ENCODE measurements at places on chromosomes 7 and 10.

- DNase-seq, result no peak
Observed at GRCh38 chr7:104123786-104124185, 84.0 kb downstream of the ORC5 start.

- no peak for DNase-seq
Observed at GRCh38 chr10:80530251-80530650, 7.5 kb upstream of the SH2D4B start.

GRCh38 chr7:51349820-51350545 lies 33.4 kb upstream of the COBL start:
- no peak for DNase-seq

GRCh38 chr7:148940702-148941597 lies 56.9 kb upstream of the EZH2 start:
- peak; percentile 41 for DNase-seq

DNA sequence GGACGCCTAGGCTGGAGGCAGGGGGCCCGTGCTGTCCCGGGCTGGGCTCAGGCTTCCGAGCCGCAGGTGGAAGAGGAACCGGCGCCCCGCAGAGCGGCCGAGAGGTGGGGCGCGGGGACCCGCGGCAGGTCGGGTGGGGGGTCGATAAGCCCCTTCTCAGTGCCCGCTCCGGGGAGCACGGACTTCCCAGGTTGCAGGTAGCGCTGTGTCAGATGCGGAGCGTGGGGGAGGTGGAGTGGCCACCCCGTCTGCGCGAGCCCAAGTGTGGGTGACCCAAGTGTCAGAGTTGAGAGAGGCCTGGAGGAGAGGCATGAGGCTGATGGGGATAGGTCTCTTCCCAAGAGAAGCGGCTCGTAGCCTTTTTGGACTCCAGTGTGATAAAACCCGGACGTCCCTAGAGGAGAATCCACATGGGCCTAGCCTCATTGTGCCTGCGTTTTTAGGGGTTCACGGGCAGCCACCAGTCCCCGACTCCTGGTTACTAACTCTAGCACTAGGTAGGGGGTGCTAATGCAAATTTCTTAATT lies 580 bp downstream of the EEPD1 start:
- DNase-seq, result no peak

- DNase-seq, result no peak
Observed at GRCh38 chr7:84058311-84059076, 136.1 kb downstream of the SEMA3A start.

DNA sequence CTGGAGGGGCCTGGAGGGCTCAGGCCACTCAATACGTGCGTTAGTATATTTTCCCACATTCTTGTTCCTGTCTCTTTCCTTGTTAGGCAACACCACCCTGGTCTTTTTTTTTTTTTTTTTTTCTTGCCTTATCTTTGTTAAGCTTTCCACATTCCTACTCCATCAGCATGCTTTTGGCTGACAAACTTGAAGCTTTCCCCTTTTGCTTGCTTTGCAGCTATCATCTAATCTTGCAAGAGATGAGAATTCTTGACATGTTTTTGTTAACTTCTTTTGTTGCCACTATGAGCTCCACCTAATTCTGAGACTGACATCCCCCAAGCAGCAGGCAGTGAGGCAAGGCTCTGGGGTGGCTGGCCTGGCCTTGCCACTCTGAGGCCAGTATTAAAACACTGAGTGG lies 52.5 kb upstream of the NRP1 start:
- DNase-seq, result no peak

- DNase-seq, result no peak
Observed at GRCh38 chr7:127879436-127879835, 151.8 kb downstream of the LRRC4 start.

- no peak for DNase-seq
Observed at GRCh38 chr7:83879063-83879462, 230.1 kb upstream of the SEMA3E start.

- no peak for DNase-seq
Observed at GRCh38 chr7:69871213-69871885, 273.1 kb downstream of the AUTS2 start.

- DNase-seq, result no peak
Observed at GRCh38 chr10:3579845-3580244, 205.2 kb downstream of the KLF6 start.

GRCh38 chr7:149286811-149287400 lies 24.9 kb downstream of the ZNF783 start:
- DNase-seq, result no peak

DNA sequence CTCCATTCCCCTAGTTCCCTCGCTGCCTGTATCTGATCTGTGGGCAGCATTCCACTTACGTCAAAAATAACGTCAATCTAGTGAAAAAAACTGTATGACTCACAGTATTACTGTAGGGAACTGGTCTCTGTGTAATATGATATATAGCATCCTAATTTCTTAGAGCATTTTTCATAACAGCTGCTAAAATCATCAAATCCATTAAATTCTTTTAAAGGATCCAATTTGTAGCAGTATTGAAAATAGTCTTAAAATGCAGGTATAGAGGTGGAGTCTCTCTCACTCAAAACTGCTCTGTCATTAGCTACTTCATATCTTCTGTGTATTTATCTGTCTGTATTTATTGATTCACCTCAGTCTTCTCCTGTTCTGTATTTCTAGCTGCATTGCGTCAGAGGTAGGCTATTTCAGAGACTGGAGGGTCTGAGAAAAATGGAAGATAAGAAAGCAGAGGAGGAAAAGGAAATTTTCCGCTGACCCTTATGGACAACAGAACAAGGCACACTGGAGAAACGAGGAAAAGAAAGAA lies 59.9 kb downstream of the PON1 start:
- DNase-seq, result no peak

DNA sequence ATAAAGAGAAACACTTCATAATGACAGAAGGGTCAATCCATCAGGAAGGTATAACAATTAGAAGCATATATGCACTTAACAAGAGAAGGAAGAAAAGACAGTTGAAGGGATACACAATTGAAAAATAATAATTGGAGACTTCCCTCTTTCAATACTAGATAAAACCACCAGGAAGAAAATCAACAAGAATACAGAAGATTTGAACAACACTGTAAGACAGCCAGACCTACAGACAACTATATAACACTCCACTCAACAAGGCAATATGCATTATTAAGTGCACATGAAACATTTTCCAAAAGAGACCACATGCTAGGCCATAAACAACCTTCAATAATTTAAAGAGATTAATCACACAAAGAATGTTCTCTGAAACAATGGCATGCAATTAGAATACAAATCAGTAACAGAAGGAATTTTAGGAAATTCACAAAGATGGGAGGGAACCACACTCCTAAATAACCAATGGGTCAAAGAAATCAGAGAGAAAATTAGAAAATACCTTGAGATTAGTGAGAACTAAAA lies 35.1 kb downstream of the ZNF438 start:
- DNase-seq, result no peak

DNA sequence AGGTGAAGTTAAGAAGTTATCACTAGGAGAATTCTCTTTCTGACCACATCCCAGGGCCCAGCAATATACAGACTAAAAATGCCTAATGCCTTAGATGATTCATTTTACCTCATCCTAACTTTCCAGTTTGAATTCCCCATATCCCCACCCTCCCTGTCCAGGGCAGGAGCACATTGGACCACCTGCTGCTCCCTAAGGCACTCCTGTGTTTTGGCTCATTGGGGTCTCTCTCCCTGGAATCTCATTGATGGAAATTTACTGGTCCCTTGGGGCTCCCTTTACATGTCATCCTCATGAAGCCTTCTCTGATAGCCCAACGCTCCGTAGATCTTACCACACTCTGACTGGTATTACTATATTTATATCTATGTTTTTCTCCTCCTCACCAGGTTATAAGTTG lies 2.7 kb downstream of the IL2RA start:
- no peak for DNase-seq

DNA sequence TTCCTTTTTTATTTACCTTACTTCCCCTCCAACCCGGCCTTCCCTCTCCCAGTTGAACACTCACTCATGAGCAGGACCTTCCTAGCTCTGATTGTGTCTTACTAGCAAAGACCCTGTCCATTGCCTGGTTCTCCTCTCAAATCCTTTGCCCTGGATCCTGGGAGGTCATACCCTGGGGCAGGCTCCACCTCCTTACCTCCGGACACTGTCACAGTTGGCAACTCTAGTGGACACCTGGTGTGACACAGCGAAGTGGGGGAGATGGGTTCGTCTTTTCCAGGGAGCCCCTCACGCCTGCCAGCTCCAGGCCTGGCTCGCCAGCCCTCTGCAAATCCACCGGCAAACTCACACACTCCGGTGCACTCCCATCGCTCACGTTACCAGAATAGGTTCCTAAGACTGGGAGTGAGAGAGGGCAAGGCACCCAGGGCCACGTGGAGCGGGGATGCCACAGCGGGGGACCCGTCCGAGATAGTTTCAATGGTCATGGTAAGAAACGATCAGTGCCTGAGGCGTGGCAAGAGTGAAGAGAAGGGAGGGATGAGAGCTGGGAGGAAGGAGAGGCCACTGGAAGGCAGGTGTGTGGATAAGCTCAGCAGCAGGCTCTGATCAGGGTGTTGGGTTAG lies 30.9 kb upstream of the TMEM72 start:
- no peak for DNase-seq

DNA sequence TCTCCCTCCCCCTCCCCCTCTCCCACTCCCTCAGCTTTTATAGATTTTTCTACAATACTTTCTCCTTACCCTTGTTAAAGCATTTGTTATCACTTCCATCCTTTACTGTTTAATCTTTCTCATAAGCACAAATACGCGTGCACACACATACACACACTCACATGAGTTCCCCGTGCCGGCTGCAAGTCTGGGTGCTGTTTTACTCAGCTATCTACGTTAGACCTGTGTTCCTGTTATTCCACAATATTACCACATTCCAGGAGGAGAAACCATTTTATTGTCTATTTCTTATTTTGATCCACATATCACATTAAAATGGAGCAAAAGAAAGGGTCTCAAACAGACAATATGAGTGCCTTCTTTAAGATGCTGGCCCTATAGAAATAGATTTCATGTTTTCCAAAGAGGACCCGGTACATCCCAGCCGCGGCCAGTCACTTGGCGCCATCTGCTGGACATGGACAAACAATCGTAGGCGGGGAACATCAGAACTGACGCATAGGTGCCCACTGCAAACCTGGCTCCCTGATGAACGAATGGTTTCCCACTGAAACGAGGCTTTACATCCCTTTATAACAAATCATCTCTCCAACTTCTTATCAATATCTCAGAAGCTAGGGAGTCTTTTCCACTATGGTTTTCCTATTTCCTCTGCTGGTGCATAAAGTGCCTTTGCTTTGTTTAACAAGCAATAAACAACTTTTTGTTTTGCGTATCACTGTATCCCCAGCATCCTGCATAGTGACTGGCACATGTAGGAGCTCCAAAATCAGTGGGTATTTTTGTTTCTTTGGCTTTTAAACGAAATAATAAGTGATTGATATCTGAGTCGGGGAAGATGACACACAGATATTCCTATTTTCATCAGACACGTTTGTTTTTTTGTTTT lies 25.2 kb upstream of the OPTN start:
- DNase-seq, result peak; percentile 9

- DNase-seq, result no peak
Observed at GRCh38 chr10:72449941-72450441, 95.3 kb upstream of the DNAJB12 start.

- DNase-seq, result no peak
Observed at GRCh38 chr10:131490991-131491594, 179.6 kb upstream of the TCERG1L start.

GRCh38 chr7:2701832-2702593 lies 14.0 kb downstream of the AMZ1 start:
- no peak for DNase-seq

- no peak for DNase-seq
Observed at GRCh38 chr10:27716521-27716920, 29.1 kb downstream of the MKX start.

DNA sequence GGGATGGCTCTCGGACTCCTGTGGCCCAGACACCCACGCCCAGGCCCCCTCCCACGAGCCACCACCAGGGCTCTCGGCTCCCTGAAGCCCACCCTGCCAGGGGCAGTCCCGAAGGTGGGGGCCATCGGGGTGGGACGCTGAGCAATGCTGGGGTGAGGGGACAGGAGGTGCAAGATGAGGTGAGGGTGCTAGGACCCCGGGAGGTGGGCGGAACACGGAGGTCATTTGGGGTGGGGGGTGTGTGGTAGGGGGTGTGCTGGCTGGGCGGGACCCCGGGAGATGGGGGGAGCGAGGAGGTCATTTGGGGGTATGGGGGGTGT lies 17.0 kb upstream of the LFNG start:
- no peak for DNase-seq

DNA sequence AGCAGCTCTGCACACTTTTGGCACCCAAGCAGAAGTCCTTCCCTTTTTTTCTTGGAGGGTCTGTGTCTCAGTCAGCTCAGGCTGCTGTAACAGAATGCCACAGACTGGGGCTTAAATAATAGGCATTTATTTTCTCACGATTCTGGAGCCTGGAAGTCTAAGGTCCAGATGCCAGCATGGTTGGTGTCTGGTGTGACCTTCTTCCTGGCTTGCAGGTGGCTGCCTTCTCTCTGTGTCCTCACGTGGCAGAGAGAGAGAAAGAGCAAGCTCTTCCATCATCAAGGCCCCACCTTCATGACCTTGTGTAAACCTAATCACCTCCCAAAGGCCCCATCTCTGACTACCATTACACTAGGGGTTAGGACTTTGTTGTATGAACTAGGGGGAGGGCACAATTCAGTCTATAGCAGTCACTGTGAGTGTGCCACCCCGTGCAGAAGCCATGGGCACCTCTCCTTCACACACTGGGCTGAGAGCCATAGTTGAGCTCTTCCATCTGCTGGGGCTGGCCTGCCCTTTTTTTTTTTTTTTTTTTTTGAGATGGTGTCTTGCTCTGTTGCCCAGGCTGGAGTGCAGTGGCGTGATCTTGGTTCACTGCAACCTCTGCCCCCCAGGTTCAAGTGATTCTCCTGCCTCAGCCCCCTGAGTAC lies 80.3 kb downstream of the OAT start:
- DNase-seq, result no peak

- DNase-seq, result no peak
Observed at GRCh38 chr7:45703911-45704682, 129.9 kb downstream of the ADCY1 start.

- DNase-seq, result no peak
Observed at GRCh38 chr7:80873140-80873539, 45.7 kb downstream of the SEMA3C start.

GRCh38 chr10:29243750-29244149 lies 45.1 kb upstream of the LYZL1 start:
- DNase-seq, result no peak

DNA sequence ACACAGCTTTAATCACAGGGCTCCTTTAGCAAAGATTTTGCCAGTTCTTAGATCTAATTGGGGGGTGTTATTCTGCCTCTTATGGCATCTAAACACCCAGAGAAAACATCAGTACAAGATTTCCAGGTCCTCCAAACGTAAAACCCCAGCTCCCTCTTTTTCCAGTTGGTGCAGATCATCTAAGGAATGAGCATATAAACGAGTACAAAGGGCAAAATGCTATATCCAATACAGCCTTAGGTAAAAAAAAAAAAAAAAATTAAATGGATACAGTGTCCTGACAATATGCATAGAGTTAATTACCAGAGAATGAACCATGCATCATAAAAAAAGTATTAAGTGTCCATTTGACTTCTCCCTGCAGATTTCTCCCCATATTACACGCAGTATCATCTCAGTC lies 50.3 kb downstream of the CCDC6 start:
- no peak for DNase-seq

GRCh38 chr7:326809-327232 lies 36.9 kb downstream of the FOXL3 start:
- DNase-seq, result no peak

Measured in stimulated activated CD8-positive, alpha-beta memory T cell treated with anti-CD3 and anti-CD28 coated beads, Interleukin-4, amount 100 ng/mL, for 1 hour (primary cell).